ENCODE measurements at places on chromosomes 13 and 19.
A peak's percentile ranks its signal among the peaks of the same experiment; 100 is the strongest.

DNA sequence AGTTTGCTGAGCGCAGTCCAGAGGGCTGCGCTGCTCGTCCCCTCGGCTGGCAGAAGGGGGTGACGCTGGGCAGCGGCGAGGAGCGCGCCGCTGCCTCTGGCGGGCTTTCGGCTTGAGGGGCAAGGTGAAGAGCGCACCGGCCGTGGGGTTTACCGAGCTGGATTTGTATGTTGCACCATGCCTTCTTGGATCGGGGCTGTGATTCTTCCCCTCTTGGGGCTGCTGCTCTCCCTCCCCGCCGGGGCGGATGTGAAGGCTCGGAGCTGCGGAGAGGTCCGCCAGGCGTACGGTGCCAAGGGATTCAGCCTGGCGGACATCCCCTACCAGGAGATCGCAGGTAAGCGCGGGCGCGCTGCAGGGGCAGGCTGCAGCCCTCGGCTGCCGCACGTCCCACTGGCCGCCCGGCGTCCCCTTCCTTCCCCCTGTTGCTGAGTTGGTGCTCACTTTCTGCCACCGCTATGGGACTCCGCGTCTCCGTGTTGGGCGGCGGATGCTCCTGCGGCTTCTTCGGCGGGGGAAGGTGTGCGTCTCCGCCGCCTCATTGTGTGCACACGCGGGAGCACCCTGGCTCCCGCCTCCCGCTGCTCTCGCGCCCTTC lies 772 bp downstream of the GPC6 start:
- no peak for DNase-seq

DNA sequence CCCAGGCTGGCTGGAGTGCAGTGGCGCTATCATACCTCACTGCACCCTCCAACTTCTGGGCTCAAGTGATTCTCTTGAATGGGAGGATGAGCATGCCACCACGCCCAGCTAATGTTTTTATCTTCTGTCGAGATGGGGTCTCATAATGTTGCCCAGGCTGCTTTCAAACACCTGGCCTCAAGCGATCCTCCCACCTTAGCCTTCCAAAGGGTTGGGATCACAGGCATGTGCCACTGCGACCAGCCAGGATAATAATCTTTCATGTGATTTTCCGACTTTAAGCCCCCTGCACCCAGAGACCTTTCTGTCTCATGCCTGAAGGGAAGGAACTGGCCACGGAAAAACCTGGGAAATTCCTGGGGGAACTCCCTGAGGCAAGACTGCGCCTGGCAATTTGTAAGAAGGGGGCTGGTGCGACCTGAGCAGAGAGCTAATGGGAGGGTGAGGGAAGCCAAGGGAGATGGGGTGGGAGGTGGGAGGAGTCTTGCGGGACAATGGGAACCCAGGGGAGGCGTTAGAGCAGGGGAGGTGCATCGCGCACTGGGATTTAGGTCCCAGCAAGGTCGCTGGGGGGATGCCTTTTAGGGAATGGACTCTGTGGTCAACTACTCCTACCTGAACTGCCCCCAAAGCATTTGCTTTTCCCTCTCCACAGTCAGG lies 1.2 kb upstream of the CCDC124 start:
- no peak for DNase-seq

- no peak for DNase-seq
Measured at GRCh38 chr13:106541826-106542225, 6.4 kb upstream of the EFNB2 start.

DNA sequence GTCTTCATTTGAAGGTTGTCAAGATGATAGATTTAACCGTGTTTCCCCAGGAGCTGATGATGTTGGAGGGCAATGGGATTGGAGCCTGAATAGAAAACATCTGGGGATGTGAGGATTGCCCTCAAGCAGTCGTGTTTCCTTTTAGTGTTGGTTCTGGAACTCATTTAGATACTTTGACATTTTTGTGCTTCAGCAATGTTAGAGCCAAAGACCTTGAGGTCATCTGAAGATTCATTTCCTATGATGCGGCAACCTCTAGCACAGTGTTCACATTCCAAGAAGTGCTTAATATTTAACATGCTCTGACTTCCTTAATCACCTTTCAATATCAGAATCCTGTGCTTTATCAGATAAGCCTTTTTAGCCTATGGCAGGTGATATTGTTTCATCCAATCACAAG lies 82.7 kb downstream of the SLC10A2 start:
- no peak for DNase-seq

DNA sequence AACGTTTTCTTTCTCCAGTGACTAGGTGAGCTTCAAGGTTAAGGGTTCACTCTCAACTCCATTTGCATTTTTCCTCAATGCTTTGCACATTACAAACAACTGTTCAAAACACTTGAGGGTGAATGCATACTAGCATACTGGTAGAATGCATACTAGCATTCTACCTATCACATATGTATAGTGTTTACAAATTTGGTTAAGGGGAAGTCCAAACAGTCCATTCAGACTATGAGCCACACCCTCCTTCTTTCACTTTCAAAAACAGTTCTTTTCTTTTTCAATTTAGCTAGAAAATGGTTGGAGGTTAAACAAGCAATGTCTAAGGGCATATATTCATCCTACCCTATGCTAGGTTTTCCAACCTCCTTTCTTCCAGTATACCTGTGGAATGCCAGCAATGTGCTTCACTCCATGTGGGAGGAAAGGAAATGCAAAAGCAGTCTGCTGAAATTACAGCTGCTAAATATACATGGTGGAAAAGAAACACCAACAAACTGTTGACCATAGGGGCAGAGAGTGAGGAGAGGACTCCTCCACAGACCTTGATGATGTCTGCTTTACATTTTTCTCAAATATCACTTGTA lies 102.6 kb downstream of the DOCK9 start:
- DNase-seq: no peak

DNA sequence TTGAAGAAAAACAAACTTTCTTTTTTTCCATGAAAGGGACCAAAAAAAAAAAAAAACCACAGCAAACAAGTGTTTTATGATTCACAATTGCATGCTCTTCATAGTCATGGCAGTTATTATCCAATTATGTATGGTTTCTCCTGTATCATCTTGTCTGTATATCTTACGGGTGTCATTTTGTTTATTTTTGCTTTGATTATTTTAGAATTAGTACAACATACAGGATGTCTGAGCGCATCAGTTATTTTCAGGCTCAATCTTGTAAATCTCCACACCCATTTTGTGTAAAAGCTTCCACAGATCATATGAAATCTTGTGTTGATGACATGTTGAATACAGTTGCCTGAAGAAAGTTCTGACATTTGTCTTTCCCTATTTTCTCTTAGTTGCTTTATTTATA lies 280.3 kb downstream of the KLF5 start:
- no peak for DNase-seq

DNA sequence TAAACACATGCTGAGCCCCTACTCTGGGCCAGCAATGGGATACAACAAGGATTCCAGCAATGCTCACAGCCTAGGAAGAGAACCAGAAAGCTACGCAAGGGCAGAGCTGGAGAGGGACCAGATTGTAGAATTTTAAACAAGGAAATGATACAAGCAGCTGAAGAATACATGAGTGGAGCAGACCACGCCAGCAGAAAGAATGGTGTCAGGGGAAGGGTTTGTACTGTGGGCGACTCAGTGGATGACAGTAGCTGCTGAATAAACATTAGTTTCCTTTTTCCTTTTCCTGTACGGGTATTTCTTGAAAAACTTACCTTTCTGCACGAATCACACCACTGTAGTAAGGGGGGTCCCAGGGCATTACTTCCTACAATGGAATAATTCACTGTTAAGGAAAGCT lies 30.7 kb downstream of the MIPEP start:
- DNase-seq: no peak

DNA sequence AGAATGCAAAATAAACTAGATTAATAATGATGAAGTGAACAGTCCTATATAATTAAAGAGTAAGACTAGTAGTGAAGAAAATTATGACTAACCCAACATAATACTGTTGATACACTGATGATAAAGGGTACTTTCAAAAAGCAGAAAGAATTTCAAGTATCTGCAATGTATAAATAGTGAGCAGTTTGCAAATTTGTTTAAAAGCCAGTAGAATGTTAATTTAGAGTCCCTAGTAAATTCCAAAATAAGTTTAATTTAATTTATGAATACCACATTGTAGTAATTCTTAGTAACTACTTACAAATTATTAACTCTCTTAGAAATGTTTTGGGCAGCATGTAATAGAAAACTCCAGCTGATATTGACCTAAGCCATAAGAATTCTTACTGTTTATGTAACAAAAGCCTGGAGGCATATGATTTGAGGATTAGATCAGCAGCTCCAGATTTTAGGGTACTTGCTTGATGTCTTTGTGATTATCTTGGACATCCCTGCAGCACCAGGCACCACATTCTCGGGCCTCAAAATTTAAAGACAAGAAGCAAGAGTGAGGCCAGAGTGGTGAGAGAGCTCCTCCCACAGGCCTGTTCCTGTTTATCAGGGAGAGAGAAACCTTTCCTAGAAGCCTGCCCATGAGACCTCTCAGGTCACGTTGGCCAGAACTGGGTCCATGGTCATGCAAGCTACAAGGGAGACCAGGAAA lies 67.6 kb upstream of the TDRD3 start:
- peak; percentile 32 for DNase-seq

GRCh38 chr19:50660088-50660366 lies 10.8 kb downstream of the C19orf81 start:
- DNase-seq: no peak
